Islet precursor cell (in vitro differentiated cells): ENCODE measurements at places on chromosomes 3 and 15.

DNA sequence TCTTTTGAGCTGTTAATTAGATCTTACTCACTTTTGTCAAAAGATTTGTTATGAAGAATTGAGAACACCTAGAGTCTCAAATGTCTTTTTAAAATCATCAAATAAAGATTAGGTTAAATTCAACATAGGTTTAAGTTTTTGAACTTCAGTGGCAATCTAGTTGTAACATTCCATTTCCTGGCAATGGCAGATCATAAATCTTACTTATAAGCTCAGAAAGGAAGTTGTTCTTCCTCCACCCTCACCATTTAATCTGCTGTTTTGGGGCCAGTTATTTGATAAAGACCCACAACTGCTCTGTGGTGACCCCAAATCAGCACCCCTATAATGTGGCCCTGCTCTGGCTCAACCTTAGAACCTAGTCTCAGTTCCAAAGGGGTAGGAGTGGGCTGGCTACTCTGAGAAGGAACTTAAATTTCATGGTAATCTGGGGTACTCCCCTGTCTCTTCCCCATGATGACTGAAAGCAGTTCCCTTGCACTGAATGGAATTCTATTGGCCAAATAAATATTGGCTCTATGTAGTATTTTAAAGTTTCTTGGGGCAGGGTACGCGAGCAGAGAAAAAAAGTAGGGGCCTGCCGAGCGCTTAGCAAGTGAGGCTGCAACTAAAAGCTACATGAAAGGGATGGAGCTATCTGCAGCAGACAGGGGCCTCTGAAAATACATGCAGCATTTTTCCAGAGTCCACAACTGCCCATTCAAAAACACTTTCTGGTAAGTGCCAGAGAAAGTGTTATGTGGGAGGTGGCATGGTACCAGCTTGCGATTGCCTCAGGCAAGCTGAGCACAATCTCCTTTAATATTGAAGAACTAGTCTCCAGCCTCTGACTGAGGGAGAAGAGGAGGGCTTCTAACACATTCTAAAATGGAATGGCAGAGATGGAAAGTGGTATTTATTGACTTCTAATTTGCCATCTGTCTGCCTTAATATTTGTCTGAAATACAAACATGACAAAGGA is 103.6 kb upstream of the RASGRP1 start:
- no peak for DNase-seq

DNA sequence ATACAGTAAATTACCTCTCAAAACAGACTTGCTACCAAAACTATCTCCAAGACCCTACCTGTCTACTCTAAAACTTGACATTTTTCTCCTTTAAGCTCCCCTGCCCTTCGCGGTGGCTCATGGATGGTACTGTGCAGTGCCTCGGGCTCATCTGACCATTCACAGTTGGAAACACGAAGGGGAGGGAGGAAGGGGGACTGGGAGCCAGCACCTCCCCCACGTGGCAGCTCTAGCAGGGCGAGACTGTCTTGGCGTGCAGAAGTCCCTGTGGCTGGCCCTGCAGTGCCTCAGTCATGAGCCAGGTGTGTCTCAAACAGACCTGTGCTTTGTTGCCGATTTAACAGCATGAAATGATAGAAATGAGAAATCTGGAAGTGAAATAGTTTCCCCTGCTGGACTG is 372.0 kb downstream of the GABRG3 start:
- peak; percentile 66 for DNase-seq

GRCh38 chr3:119809249-119810017 is 27.5 kb downstream of the NR1I2 start:
- DNase-seq = no peak

- DNase-seq = no peak
These were observed 16.8 kb upstream of the CHD2 start for GRCh38 chr15:92883163-92883875.

DNA sequence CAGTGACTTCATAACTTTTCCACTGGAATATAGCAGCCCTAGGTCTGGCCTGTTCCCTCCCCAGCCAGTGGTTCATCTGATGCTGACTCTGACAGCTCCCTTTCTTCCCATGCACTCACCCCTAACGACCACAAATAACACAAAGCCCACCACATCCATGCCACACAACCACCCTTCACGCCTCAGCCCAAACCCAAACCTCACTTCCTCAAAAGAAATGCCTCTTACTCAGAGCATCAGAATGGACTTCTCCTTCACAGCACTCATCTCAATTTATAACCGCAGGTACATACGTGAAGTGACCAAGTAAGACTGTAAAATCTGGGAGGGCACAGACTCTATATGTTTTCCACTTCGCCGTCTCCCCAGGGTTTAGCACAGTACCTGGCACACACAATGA is 1.1 kb downstream of the RBSN start:
- DNase-seq = no peak

- DNase-seq = no peak
These were observed 59.3 kb upstream of the CHMP2B start for GRCh38 chr3:87167628-87168456.

GRCh38 chr3:155369735-155370134 is 76.3 kb upstream of the STRIT1 start:
- no peak for DNase-seq

- no peak for DNase-seq
These were observed 93.2 kb upstream of the CCDC80 start for GRCh38 chr3:112734171-112734570.

DNA sequence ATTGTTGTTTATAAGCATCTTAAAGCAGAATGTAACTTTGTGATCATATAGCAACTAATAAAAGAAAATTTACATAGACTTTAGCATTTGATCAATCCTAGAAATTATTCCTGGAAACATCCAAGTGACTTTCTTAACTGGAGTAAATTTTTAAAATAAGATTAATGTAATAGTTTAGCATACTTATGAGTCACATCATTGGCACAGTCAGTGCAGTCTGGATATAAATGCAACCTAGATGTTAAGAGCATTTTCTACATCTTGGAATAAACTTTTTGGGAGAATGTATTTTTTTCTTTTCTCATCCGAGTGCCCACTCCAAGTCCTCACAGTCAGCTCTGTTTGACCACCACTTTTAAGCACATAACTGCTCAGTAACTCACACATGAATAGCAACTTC is 324.6 kb upstream of the PLSCR5 start:
- no peak for DNase-seq
